Naive thymus-derived CD8-positive, alpha-beta T cell (primary cell): ENCODE measurements at places on chromosomes 2 and 18.
A peak's percentile ranks its signal among the peaks of the same experiment; 100 is the strongest.

DNA sequence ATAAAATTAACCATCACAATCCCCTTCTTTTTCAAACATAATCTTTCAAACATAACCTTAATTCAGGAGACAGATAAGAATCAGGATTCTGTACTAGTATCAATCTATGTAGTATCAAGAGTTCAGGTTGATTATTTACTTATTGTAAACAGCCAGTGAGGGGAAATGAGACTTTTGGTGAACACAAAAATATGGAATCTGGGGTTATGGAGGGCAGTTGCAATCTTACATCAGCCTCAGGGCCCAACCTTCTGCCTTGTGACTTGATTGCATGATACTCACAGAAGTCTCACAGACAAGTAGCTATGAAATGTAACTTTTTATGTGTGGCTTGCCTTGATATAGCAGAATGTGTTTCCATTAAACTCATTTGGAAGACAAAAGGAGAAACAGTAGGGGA is 262.7 kb upstream of the THSD7B start:
- H3K4me3 ChIP-seq, result no peak overlapping the region
- H3K27ac ChIP-seq, result no peak overlapping the region
- peaks cover 1% of the 10 kb centered on the region for H3K27me3 ChIP-seq

GRCh38 chr2:233107831-233108300 is 47.7 kb downstream of the INPP5D start:
- DNase-seq, result no peak
- H3K27ac ChIP-seq, result peak overlapping the region; percentile 92
- peaks cover 5% of the 10 kb centered on the region for H3K36me3 ChIP-seq

GRCh38 chr2:231752061-231752460 is 29.0 kb downstream of the PDE6D start:
- no peaks in the 10 kb centered on the region for H3K36me3 ChIP-seq
- no peak overlapping the region for H3K27ac ChIP-seq
- no peaks in the 10 kb centered on the region for H3K27me3 ChIP-seq
- no peak overlapping the region for H3K4me3 ChIP-seq

DNA sequence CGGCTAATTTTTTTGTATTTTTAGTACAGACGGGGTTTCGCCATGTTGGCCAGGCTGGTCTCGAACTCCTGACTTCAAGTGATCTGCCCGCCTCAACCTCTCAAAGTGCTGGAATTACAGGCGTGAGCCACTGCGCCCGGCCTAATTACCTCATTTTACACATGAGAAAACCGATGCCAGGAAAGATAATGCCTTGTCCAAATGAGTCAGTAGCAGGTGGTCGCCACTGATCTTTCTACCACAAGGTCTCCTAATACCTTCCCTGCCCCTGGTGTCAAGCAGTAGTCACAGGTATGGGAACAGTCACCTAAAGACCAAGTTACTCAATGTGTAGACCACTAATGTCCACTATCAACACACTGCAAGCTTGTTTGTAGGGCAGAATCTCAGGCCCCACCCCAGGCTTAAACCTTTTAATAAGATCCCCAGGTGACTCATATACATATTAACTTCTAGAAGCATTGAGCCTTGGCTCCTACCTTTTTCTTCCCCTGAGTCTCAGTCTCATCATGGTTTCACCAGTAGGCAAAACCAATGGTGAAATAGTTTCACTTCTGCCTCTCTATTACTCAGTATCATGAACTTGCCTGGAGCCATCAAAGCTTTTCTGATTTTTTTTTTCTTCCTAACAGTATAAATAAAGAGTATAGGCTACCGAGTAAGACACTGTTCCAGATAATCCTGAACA is 6.9 kb upstream of the EPB41L5 start:
- H3K4me3 ChIP-seq, result no peak overlapping the region
- no peak overlapping the region for H3K27ac ChIP-seq
- no peaks in the 10 kb centered on the region for H3K36me3 ChIP-seq
- no peak for DNase-seq
- no peaks in the 10 kb centered on the region for H3K4me1 ChIP-seq

DNA sequence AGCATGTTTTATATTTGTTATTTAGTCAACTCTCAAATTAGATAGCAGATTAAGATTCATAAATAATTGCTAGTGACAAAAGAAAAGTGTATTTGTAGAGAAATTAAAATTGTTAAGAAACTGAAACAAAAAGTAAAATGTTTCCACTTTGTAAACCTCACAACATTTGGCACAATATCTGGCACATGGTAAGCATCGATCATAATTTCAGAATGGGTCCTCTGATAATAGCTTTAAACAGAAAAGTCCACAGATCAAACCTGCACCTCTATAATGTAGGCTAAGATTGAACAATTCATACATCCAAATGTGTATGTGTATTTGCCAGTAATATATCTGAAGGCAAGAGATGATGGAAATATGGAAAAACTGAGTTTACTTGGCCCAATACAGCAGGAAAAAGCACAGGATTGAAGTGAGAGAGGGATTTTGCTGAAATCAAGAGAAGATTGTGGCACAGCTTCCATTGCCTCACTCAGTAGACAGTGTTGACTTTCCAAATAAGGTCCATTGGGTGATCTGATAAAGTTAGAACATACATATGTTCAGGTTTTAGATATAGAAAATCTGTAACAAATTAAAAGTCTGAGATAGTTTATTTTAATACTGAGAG is 39.4 kb downstream of the COBLL1 start:
- H3K27me3 ChIP-seq, result no peaks in the 10 kb centered on the region
- H3K4me3 ChIP-seq, result no peak overlapping the region
- H3K27ac ChIP-seq, result no peak overlapping the region
- DNase-seq, result no peak

DNA sequence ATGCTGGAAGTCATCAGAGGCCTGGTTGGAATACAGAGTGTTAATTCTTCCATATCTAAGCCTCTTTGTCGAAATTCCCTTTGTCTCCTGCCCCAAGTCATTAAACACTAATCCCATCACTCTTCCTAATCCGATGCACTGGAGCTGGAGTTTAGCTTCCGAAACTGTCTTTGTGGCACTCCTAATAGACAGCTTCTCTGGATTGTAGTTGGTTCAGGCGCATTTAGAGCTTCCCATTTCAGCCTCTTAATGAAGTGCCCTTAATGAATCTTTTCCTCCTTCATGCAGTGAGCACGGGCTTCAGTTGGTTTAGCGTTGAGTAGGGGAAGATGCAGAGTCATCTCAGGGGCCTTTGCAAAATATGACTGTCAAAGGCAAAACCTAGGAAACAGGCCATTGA is 72.2 kb upstream of the MEIS1 start:
- no peaks in the 10 kb centered on the region for H3K4me1 ChIP-seq
- no peaks in the 10 kb centered on the region for H3K27me3 ChIP-seq
- H3K4me3 ChIP-seq, result no peak overlapping the region
- no peak for DNase-seq
- H3K36me3 ChIP-seq, result no peaks in the 10 kb centered on the region
- H3K27ac ChIP-seq, result no peak overlapping the region

DNA sequence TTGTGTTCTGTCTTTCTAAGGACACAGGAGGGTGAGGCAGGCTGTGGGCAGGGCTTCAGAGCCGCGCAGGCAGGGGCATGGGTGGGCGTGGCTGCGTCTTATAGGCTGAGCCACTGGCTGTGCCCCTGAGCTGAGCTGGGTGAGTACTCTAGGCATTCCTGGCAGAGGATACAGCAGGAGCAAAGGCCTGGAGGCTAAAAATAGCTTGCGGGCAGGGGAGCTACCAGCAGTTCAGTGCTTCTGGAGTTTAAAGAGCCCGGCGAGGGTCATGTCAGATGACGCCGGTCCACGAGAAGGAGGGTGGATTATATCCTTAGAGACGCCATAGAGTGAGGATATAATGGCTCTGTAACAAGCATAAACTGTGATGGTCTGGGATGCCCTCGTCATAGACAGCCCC is 31.5 kb upstream of the PDIA6 start:
- no peak overlapping the region for H3K27ac ChIP-seq
- H3K4me3 ChIP-seq, result no peak overlapping the region
- no peaks in the 10 kb centered on the region for H3K4me1 ChIP-seq

- H3K36me3 ChIP-seq, result no peaks in the 10 kb centered on the region
- no peak for DNase-seq
- H3K4me3 ChIP-seq, result no peak overlapping the region
- H3K4me1 ChIP-seq, result no peaks in the 10 kb centered on the region
- H3K27ac ChIP-seq, result no peak overlapping the region
- H3K27me3 ChIP-seq, result peaks cover 10% of the 10 kb centered on the region
Measured at GRCh38 chr2:138494265-138494966, 7.2 kb upstream of the SPOPL start.

- DNase-seq, result peak; percentile 20
- peaks cover 13% of the 10 kb centered on the region for H3K4me1 ChIP-seq
- H3K27ac ChIP-seq, result peak overlapping the region; percentile 74
- H3K27me3 ChIP-seq, result no peaks in the 10 kb centered on the region
- peaks cover 9% of the 10 kb centered on the region for H3K36me3 ChIP-seq
Measured at GRCh38 chr2:9473308-9473984, 905 bp upstream of the IAH1 start.

GRCh38 chr2:241686324-241686649 is 328 bp downstream of the DTYMK start:
- H3K27me3 ChIP-seq, result no peaks in the 10 kb centered on the region
- peaks cover 19% of the 10 kb centered on the region for H3K36me3 ChIP-seq
- H3K4me3 ChIP-seq, result peak overlapping the region; percentile 70
- H3K27ac ChIP-seq, result no peak overlapping the region

GRCh38 chr2:226143091-226143490 is 656.5 kb downstream of the IRS1 start:
- no peak overlapping the region for H3K4me3 ChIP-seq
- H3K4me1 ChIP-seq, result no peaks in the 10 kb centered on the region
- H3K27me3 ChIP-seq, result no peaks in the 10 kb centered on the region
- no peaks in the 10 kb centered on the region for H3K36me3 ChIP-seq
- no peak overlapping the region for H3K27ac ChIP-seq

DNA sequence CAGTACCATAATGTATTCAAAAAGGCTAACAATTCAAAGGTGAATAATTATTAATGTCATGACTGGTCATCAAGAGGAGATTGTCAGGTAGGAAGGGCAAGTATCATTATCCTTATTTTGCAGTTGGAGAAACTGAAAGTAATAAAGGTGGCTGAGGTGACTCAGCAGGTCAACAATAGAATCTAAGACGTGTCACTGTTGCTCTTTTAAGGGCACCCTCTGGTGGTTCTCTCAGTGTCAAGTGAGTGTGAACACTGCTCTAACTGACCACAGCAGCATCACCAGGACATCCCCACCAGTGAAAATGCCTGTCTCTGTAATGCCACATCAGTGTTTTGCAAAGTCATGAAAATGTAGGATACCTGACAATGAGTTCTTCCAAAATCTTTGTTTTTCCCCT is 69.7 kb downstream of the DCC start:
- H3K4me1 ChIP-seq, result no peaks in the 10 kb centered on the region
- H3K27ac ChIP-seq, result no peak overlapping the region
- H3K36me3 ChIP-seq, result no peaks in the 10 kb centered on the region

DNA sequence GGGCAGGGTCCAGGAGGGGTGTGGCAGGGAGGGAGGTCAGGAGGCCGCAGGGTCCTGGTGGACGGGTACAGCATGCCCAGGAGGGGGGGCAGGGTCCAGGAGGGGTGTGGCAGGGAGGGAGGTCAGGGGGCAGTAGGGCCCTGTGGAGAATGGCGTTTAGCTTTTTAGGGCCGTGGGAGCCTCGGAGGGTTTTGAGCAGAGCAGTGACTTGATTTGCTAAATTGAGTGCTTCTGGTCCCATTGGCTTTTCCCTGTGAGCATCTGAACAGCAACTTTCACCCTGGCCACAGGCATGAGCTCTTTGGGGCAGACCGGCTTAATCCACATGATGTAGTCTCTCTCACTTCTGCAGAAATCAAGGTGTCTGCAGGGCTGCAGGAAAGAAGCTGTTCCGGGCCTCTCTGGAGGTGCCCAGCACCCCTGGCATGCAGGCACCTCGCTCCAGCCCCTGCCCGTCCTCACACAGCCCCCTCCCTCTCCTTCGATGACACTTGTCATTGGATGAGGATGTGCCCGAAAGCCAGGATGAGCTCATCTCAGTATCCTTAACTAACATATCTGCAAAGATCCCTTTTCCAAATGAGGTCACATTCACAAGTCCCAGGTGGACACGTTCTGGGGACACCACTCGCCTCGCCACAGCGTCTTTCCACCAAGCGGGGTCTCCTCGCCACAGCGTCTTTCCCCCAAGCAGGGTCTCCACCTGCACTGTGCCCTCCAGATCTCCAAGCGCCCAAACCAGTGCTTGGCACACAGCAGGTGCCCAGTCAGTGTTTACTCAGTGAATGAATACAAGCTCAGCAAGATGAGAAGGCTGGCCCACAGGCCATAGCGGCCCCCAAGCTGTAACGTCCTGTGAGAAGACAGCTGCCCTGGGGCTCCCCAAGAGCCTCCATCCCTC is 94.0 kb downstream of the NDUFA10 start:
- no peak overlapping the region for H3K27ac ChIP-seq
- no peak for DNase-seq
- H3K4me3 ChIP-seq, result no peak overlapping the region
- H3K27me3 ChIP-seq, result peaks cover 28% of the 10 kb centered on the region
- H3K4me1 ChIP-seq, result peaks cover 27% of the 10 kb centered on the region

- no peaks in the 10 kb centered on the region for H3K36me3 ChIP-seq
- no peak overlapping the region for H3K27ac ChIP-seq
- no peak overlapping the region for H3K4me3 ChIP-seq
- H3K27me3 ChIP-seq, result peaks cover 1% of the 10 kb centered on the region
Measured at GRCh38 chr2:84243788-84244733, 215.0 kb downstream of the SUCLG1 start.

- no peak overlapping the region for H3K4me3 ChIP-seq
- no peak overlapping the region for H3K27ac ChIP-seq
- no peaks in the 10 kb centered on the region for H3K36me3 ChIP-seq
Measured at GRCh38 chr2:237487496-237487895, 445 bp downstream of the MLPH start.

- no peak overlapping the region for H3K4me3 ChIP-seq
- peaks cover 28% of the 10 kb centered on the region for H3K27me3 ChIP-seq
- H3K4me1 ChIP-seq, result no peaks in the 10 kb centered on the region
- H3K27ac ChIP-seq, result no peak overlapping the region
Measured at GRCh38 chr2:23092831-23093230, 292.1 kb upstream of the KLHL29 start.

DNA sequence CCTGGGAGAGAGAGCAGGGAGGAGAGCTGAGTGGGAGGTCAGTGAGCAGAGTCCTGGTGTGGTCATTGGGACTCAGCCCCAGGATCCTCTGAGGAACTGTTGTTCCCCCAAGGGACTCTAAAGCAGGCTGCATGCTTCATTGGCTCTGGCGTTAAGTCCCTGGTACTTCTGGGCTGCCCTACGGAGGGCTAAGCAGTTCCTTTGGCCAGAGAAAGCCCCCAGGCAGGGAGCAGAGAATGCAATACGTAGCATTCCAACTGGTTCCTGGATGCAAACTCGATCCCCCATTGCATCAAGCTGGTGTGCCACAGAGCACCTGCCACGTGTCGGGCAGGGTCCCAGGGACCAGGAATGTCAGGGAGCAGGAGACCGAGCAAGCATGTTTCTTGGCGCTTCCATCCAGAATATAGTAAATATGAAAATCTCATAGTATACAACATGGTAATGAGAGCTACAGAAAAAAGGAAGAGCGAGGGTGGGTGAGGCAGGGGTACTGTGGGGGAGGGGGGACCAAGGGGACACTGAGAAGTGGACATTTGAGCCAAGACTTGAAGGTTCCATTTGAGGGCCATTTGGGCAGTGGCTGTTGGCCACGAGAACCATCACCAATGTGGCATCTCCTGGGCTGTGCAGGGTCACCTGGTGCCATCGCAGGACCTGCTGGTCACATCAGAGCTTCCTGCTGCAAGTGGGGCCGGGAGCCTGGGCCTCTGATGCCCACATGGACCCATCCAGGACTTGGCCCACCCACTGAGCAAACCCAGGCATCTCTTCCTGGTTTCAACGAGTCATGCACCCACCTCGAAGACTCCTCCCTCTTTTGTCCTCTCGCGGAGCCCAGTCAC is 160.4 kb downstream of the ASB1 start:
- H3K4me1 ChIP-seq, result no peaks in the 10 kb centered on the region
- no peak overlapping the region for H3K27ac ChIP-seq
- H3K4me3 ChIP-seq, result no peak overlapping the region
- DNase-seq, result no peak
- no peaks in the 10 kb centered on the region for H3K36me3 ChIP-seq
